ENCODE measurements at places on chromosomes 5 and 9.

- no peak for DNase-seq
Observed at GRCh38 chr5:75671506-75671905, 45.7 kb downstream of the POC5 start.

DNA sequence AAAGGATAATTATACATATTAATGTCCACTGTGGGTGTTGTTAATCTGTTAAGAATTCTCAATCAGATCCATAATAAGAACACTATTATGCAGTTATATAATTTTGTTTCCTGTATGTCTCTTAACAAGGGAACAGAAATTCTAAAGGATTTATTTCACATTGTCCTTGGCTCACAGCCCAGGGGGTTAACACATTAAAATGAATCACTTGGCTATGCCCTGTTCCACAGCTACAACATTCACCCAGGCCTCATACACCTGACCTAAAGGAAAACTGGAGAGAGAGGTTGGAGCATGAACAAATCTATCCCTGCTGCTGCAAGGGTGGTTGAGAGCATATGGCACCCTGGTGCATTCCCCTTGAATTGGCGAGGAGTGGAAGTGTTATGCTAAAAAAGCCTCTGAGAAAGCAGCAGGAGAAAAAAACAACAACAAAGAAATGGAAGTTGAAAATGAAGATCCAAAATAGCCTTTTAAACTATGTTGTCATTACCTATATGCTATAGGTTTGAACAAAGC, 116.0 kb downstream of the KCNN2 start:
- DNase-seq: no peak

DNA sequence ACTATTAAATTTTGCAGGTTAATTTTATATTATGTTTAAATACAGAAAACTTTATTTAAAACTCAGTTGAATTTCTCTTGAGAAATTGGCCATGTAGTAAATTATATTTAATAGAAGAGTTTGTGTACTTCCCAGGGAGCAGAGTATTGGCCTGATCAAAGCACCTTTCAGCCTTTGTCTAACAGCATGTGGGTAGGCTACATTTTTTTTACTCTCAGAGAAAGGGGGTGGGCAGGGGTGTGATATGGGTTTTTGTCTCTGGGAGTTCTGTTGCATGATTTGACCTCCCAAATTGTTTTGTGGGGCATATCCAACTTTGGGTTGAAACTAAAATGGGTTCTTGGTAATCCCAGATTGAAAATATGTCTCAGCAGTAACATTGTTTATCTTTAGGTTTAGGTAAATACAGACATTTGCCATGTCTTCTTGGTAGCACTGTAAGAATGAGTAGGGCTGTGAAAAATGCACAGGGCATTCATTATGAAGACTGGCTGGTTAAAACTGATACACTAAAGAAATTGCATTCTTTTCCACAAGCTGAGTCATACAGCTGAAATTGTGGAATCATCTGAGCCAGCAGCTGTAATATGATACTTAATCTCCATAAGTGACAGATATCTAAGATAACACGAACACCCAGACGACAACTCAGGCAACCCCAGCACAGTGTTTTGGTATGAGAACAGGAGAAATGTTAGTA, 75.4 kb upstream of the CDKN2B start:
- no peak for DNase-seq

DNA sequence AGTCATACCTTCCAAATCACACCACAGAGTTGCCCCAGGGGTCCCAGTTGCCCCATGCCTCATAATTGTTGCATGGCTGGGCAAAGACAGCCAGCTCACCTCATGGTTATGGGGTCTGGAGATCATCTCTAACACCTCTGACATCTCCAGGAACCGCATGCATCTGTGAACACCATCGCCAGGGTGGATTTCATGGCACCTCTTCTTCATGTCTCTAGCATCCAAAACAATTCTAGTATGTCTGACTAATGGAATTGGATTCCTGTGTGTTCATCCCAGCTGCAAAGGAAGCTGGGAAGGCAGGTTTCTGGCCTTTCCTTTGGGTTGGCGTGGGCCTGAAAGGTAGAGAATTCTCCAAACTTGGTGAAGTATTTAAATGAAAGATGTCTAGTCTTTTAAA, 122.3 kb upstream of the ABCA1 start:
- no peak for DNase-seq

GRCh38 chr5:168451565-168451964, 34.7 kb upstream of the RARS1 start:
- no peak for DNase-seq

GRCh38 chr5:73441378-73441777, 7.2 kb downstream of the FOXD1 start:
- DNase-seq: no peak

DNA sequence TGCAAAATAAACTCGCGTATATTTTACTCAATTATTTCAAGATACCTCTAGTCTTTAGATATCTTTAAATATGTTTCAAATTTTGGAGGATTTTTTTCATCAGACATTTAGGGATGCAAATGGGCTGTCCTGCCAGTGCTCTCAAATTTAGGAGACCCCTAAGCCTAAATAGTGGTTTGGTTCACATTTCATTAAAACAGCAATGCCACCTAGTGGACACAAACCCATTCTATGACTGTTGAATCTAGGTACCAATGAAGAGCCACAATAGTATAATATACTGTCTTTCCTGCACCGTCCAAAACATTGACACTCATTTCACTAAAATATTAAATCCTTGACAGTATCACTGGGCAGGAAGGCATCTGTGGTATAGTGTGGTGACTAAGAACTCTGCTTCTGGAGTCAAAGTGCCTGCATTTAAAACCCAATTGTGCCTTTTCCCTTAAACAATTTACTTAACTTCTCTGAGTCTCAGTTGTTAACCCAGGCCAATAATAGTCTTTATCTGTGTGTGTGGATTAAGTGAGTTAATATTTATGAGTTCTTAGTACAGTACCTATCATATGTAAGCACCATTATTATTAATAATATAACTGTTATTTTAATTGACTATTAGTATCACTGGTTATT, 148.0 kb downstream of the RORB start:
- no peak for DNase-seq

DNA sequence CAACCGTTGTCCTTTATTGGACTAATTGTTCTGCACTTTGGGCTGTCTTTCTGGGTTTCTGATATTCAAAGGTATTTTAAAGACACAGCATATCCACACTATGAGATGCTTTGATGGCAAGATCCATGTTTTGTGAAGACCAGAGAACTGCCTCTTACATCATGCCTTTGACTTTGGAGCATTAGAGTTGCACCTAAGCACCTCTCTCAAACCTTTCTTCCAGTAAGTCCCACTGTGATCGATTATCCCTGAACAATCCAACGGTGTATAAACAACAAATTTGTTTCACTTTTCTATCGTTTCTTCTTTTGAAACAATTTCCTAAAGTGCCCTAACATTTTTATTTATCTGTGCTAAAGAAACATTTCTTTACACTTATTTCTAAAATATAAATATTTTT, 144.4 kb downstream of the KCTD16 start:
- DNase-seq: no peak

DNA sequence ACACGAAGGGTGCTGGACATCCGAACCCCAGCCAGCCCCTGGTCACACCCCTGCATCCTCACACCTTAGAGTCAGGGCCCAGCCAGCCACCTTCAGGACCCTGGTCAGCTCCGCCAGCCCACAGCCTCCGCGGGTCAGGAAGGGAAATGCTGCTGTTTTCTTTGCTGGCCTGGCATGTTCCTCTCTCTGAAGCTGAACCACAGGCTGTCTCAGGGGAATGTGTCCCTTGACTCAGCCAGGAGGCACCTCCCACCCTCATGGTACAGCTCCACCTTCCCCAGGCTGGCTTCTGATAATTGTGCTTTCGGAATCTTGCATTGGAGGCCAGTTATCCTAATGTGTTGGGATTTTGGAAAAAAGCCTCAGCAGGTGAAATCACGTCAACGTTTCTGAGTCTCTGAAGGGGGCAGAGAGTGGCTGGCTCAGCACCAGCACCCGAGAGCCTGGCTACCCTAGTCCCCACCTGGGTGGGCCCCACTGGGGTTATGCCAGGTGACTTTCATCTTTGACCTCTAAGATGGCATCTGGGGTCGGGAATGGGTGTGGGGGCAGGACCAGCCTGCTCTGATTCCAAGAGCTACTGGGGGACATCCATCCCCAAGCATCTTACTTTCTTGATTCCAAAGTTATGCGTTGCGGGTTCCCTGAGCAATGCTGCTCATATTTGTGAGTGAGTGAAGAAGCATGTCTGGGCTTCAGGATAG, 9.8 kb upstream of the OLFM1 start:
- no peak for DNase-seq

DNA sequence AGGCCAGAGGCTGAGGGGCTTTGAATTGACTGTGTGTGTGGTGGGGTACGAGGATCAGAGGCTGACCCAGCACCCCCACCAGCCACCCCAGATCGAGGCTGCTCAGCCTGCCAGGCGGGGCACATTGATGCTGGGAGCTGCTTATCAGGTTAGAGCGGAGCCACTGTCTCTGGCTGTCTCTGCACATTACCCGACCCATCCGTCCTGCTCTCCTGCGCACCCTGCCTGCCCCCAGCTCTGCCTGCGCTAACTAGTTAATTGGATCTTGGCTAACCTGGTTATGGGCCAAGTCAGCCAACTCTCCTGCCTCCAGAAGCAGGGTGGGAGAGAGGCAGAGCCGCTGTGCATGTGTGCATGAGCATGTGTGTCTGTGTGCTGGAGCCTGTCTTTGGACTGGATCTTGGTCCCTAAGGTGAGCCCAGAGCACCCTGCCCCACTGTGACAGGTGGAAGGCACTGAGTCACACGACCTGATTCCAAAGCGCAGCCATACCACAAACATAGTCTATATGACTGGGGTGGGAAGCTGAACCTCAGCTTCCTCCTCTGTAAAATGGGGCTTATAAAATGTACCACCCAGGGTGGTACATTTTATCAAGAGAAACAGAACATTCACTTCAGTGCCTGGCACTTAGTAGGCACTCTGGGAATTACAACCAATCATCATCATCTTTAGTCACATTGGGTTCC, 39.7 kb downstream of the PCDH1 start:
- DNase-seq: no peak

GRCh38 chr5:67379753-67380152, 183.2 kb upstream of the CD180 start:
- DNase-seq: no peak

GRCh38 chr5:1139331-1140170, 27.7 kb upstream of the SLC12A7 start:
- DNase-seq: no peak

DNA sequence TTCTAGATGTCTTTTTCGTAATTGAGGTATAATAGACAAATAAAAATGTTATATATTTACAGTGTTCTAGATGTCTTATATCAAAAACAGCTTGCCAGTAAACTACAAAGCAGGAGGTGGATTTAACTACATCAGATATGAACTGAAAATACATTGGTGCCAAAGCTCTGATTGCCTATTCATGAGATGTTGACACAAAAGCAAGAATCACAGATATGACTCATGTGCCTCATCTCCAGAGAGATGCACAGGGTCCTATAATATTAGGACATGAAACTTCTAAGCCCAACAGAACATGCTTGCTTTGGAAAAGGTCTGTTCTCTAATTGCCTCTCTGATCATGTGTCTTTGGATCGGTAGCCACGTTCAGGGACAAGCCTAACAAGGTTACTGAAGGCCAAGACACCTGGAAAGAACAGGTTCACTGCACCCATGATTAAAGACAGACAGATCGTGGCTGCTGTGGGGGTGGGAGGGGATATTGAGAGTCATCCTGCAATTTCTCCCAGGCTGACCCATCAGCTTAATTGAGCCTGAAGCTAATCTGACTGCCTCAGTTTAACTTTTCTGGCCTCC, 16.8 kb downstream of the ABCA1 start:
- no peak for DNase-seq

GRCh38 chr5:163478126-163478981, 17.9 kb downstream of the HMMR start:
- no peak for DNase-seq

Measured in stimulated activated CD4-positive, alpha-beta T cell treated with anti-CD3 and anti-CD28 coated beads, Interleukin-1b, Interleukin-23, amount 100 ng/mL, for 1 hour (primary cell).